ENCODE measurements at places on chromosomes 3 and 15.

DNA sequence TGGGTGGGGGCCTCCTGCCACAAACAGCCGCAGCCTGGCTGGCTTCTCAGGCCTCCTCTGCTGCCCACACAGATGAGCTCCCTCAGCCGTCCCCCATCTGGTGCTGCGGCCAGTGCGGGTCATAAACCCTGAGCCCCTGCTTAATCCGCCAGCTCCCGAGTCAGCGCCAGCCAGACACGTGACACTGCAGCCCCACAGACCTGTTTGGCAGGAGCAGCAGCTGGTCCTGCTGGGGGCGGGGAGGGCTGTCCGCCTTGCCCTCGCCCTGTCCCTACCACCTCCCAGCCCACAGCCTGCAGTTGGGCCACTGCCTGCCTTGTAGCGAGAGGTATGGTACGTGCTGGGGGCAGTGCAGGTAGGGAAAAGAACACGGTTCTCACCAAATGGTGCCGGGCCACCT, 86.2 kb downstream of the IQSEC1 start:
- DNase-seq = no peak

GRCh38 chr3:181622365-181622764, 89.4 kb upstream of the SOX2 start:
- DNase-seq = no peak

- DNase-seq = no peak
Measured at GRCh38 chr3:7315037-7315436, 454.1 kb downstream of the GRM7 start.

DNA sequence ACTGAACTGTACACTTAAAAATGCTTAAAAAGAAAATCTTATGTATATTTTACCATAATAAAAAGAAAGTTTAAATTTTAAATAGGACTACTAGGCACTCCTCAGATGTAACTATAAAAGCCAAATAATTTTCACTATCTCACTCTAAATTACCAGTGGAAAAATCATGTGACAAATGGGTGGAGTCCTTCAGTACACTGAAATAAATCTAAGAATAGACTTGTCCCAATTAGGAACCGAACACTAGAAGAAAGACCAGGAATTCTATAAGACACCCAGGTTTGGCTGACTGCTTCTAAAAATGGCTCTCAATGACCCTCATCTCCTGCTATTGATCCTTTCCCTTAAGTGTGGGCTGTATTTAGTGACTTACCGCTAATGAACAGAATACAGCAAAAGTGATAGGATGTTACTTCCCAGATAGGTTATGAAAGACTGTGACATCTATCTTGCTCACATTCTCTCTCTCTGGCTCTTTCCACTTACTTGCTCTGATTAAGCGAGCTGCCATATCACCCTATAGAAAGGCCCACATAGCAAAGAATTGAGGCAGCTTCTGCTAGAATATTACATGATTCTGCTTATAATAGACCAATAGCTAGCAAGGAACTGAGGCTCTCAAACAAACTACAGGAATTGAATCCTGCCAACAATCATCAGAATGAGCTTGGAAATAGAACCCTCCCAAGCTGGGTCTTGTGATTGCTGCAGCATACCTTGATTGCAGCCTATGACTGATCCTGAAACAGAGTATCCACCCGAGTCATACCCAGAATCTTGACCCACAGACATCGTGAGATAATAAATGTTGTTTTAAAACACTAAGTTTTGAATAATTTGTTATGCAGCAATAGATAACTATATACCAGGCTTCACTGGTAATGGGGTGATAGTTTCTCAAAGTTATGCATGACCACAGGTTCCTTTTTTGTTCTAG, 16.9 kb downstream of the TTBK2 start:
- no peak for DNase-seq

DNA sequence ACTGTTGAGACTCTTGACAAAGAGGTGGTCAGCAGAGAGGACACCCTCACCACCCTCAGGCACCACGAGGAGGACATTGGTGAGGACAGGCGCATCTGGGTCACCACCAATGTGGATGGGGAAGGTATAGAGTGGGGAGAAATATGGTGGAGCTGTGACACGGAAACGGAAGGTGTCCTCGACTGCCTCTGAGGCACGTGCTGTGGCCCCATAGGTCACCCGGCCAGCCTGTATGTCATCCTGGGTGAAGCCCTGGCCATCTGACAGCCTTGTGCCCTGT, 24.4 kb downstream of the CSPG4 start:
- DNase-seq = no peak

GRCh38 chr15:86021281-86022264, 58.1 kb upstream of the AGBL1 start:
- no peak for DNase-seq

DNA sequence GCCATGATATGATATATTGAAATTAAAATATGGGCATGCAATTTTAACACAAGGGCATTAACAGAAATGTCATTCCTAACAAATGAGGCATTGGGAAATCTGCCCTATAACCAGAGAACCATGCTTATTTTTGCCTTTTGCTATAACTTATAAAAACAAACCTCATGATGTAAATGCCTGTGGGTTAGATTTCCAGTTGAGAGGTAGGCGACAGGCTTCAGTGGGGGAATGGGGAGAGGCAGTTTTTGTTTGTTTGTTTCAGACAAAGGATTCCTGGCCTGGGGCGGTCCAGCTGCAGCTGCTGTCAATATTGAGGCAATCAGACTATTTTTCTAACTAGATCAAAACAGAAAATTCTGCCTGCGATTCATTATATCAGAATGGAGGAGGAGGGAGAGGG, 490.4 kb upstream of the CFAP20DC start:
- no peak for DNase-seq

DNA sequence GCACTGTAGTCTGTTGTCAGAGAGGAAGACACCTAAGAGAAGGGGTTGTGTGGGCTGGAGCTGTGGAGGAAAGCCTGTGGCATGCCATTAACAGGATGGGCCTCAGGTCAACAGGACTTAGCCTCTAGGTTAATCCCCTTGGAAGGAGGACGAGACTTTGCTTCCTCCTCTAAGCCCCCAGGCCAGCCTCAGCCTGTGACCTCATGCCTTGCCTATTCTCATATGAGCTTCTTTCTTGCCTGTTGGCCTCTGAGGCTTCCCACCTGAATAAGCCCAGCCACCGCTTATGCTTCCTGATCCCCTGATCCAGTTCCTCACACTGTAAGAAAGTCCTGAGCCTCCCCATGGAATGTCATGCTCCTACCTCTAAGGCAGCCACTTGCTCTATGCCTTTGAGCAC, 52.2 kb upstream of the TBC1D21 start:
- no peak for DNase-seq

DNA sequence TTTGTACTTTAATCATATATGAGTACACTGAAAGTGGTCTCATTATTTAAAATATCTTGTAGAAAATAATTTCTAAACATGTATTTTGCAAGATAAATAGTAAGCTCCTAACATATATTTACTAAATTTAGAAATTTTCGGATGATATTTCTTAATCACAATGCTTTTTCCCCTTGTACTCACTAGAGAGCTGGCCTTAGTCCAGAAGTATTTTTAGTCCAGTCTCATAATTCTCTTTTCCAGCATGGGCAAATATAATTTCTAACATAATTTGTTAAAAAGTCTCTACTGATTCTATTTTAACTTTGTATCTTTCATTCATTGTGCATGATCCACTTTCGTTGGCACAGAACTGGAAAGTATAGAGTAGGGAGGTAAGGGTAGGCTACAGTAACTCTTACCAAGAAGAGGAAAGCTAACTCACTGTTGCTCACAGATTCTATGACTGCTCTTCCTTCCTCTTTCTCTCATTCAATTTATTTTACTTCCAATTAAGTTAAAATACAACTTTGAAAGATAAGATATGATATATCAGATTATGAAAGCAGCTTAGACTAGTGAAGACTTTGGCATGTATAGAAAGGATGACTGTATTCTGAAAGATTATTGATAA, 39.3 kb downstream of the FGF7 start:
- no peak for DNase-seq

- DNase-seq = no peak
Measured at GRCh38 chr3:123431658-123432324, 17.1 kb downstream of the ADCY5 start.

DNA sequence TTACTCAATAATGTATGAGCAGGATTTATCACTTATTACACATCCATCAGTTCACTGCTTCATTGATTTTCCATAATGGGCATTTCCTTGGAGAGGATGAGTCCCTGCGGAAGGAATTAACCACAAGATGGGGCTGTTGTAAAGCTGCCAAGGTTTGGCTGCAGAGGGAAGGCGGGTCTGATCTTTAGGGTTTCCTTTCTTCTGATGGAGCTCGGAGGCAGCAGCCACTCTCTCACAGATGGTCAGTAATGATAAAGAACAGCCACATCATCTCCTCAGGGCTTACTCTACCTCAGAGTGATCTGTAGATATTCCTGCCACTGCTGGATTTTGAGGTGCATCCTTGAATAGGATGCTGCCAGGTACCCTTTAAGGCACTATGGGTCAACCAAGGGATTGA, 115.2 kb downstream of the USP13 start:
- DNase-seq = no peak

GRCh38 chr3:175890066-175890465, 1030.9 kb downstream of the NAALADL2 start:
- no peak for DNase-seq

- DNase-seq = peak; percentile 69
Measured at GRCh38 chr3:46947981-46948791, 28.4 kb downstream of the CCDC12 start.

- no peak for DNase-seq
Measured at GRCh38 chr3:160023476-160023875, 34.8 kb downstream of the IL12A start.

GRCh38 chr3:145557405-145557804, 603.6 kb downstream of the PLOD2 start:
- no peak for DNase-seq

- no peak for DNase-seq
Measured at GRCh38 chr3:49173116-49173791, 1.9 kb downstream of the KLHDC8B start.

GRCh38 chr3:36166477-36166876, 213.8 kb upstream of the STAC start:
- no peak for DNase-seq

- no peak for DNase-seq
Measured at GRCh38 chr3:167867981-167868380, 132.5 kb downstream of the SERPINI1 start.

GRCh38 chr15:27272427-27272826, 301.4 kb downstream of the GABRG3 start:
- DNase-seq = no peak

DNA sequence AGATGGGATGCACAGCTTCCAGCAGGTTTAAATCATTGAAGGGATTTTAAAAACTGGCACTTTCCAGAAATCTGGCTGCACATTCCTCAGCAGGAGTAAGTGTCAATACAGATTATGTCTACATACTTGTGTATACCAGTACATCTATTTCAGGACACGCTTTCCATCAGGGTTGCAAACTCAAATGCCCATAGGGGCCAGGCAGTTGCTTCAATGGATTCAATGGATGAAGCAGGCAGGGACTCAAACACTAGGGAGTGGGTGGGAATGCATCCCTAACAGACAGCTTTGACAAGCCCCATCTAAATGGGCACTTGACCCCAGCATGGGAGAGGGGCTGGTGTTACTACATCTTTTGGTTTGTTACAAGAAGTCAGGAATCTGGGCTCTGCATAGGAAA, 136.8 kb downstream of the FOXP1 start:
- DNase-seq = no peak

- no peak for DNase-seq
Measured at GRCh38 chr3:144775551-144775950, 803.9 kb downstream of the DIPK2A start.

GRCh38 chr3:21290557-21290956, 460.5 kb downstream of the ZNF385D start:
- DNase-seq = no peak

- no peak for DNase-seq
Measured at GRCh38 chr3:117243657-117244056, 534.1 kb downstream of the TUSC7 start.

- DNase-seq = no peak
Measured at GRCh38 chr15:51203797-51204196, 109.1 kb upstream of the TNFAIP8L3 start.

DNA sequence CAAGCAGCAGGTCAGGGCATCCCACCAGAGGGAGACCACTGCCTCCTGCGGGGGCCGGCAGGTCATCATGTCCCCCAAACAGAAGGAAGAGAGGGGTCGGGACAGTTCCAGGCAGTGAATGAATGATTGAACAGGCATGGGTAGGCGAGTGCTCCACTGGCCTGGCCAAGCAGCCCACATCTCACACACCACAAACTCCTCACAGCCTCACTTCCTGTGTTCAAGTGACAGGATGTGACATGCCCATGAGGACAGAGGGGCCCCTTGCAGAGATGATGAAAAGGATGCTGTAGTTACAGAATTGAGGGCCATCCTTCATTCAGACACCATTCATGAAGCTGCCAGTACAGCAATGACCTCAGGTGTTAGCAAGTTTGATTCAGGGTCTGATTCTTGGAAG, 3.7 kb downstream of the IQSEC1 start:
- DNase-seq = peak; percentile 27

DNA sequence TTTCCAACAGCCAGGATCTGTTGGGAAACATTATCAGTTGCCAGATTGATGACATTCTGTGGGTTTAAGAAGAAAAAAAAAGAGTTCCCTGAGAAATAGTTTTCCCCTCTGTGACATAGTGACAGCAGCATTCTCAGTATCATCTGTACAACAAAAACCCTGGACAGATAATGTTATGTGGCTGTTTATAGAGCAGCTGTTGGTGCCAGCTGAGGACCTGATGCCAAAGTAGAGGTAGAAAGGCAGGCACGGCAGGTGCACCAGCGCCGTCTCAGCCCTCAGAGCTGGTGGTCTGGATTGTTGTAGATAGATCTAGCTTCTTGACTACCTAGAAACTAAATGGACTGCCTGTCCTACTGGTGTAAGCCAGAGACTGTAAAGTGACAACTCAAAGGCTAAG, 56.2 kb upstream of the FILIP1L start:
- no peak for DNase-seq

DNA sequence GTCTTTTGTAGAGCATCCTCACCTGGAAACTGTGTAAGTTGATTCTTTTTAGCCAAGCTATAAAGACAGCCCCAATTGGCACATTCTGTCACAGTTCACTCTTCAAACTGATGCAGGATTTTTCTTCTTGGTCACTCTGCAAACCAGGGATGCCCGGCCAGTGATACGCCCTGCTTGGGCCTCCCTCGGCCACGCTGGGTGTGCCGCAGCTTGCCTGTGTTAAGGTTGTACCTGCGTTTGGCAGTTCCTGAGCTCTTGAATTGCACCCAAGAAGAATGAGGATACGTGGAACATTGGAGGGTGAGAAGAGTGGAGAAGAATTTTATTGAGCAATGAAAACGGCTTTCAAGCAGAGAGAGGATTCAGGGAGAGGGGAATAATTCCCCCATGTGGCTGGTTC, 49.9 kb downstream of the PSMD6 start:
- no peak for DNase-seq

DNA sequence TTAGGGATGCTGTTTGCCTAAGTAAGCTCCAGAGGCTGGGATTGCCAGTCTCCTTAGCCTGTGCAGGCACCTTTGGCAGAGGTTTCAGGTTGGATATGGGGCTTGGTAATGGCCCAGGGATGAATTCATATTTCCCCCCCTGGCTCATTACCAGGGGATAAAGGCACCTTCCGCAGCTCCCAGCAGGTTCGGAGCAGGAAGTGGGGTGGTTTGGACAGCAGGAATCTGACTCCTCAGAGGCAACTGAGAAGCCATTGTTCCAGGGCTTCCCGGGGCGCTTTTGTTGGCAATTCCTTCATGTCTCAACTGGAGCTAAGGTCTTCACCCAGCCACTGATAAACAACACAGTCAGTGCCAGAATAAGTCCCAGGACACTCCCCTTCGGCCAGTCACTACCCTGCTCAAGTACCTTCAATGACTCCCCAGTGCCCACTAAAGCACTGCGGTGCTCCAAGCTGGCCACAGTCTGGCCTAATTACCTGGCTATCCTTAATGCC, 85.3 kb upstream of the SLC6A6 start:
- no peak for DNase-seq
